AG09319 (cell line): ENCODE measurements at places on chromosomes 3 and 15.

GRCh38 chr3:94961423-94962100 is 898.7 kb downstream of the NSUN3 start:
- no peak for DNase-seq

DNA sequence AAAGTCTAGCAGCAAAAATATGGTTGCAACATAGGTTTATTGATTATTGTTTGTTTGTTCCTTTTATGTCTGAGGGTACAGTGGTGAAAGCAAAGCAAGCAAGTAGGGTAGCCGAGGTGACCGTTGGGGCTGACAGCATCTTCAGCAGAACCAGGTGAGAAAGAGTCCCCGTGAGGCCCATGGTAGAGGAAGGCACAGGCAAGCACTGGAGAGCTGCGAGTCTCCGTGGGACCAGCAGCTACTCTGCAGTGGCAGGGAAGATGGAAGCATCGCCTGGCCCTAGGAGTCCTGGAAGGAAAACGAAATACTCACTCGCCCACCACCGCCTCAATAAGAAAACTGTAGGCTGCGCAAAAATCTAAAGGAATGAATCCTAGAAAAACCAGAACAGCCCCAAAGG is 25.3 kb upstream of the GABRA5 start:
- no peak for DNase-seq

DNA sequence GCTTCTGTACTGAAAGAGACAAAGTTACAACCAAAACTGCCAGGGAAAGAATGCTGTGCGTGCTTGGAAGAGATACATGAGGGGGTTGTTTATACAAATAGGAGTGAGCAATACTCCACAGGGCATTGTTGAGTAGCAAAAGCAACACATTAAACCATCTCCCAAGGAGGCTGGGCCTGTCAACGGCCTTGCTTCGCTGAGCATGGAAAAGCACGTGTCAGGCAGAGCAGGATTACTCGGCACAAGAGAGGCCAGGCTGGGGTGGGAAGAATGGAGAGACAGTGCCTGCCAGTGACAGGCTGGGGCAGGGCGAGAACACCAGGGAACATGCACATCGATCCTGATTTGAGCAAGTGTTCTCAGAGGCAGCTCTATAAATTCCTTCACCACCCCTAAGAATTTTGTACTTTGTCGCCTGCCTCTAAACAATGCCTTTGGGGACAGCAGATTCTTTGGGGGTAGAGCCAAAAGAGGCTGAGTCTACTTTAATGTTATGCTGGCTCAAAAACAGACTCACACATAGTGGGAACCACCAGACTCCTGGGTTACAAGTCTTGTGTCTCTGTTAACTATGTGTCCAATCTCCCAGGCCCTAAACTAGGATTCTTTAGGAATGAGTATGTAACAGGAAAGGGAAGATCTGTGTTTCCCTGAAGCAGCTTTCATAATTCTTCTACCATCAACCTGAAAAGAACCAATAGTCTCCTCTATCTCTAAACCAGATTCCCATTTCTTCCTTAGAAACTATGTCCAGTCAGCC is 67.2 kb downstream of the LIPC start:
- DNase-seq, result peak; percentile 94

DNA sequence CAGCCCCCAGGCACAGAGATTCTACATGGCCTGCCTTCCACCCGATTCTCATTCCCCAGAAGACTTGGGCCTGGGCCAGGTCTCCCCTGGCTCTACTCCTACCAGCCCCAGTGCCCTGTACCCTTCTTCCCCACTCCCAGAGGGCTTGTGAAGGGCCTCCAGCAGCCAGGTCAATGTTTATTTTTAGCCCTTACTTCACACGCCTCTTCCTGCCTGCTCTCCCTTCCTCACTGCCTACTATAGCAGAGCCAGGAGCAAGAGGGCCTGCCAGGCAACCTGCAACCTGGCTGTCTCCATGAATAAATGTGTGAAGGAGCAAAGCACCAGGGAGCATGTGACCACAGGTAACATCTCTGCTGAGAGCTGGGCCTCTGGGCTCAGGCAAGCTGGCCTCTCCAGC is 26.4 kb upstream of the APEH start:
- DNase-seq, result no peak

GRCh38 chr15:27774638-27775037 is 324.5 kb downstream of the OCA2 start:
- no peak for DNase-seq

- DNase-seq, result no peak
Measured at GRCh38 chr15:98939311-98940080, 68.1 kb downstream of the PGPEP1L start.

GRCh38 chr15:70379938-70380883 is 282.5 kb upstream of the TLE3 start:
- no peak for DNase-seq

GRCh38 chr3:183710231-183710630 is 12.6 kb downstream of the YEATS2 start:
- no peak for DNase-seq

GRCh38 chr15:60251300-60252070 is 146.3 kb downstream of the ANXA2 start:
- no peak for DNase-seq

DNA sequence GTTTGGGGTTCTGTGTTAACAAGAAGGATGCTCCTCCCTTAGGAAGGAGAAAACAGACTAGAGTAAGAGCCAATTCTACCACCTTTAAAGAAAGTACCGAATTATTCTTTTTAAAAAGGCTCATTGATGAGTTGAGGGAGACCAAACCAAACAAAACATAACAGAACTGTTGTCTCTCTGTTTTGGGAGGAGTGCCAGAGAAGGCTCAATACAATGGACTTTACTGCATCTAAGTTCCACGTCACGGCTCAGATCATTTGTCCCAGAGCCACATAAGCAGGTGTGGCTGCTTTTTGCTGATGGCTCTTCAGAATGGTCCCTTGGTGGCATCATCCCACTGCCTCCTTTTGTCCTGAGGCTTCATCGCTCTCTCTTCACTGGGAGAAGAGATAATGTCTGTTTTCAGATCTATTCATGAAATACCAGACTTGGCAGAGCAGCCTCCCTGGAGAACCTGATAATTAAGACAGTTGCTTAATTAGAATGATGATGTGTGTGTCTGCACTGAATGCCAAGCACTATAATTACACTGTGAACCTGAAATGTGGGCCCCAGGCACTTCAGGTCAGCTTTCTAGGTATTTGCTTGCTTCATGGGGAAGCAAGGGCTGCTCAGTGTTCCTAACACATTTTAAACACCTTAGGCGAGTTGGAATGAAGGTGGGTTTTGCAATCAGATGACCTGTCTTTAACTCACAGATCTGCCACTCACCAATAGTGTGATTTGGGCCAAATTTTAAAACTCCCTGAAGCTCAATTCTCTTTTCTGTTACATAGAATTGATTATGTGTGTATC is 335.2 kb upstream of the MCTP2 start:
- DNase-seq, result no peak

DNA sequence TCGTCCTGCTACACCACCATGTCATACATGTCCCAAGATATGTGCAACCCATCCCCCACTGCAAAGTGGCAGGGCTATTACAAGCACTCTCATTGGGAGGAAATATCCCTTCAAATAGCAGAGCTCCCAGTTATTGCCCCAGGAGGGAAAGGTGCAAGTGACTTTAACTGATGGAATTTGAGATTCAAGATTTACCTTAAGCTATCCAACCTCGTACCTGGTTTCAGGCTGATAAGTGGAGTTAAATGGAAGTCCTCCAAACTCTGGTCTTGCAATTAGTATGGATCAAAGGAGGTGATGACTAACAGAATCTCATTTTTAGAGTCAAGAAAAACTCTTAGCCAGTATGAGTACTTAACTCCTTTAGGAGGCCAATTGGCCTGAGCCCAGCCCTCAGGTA is 2.1 kb downstream of the SLCO2A1 start:
- DNase-seq, result no peak

DNA sequence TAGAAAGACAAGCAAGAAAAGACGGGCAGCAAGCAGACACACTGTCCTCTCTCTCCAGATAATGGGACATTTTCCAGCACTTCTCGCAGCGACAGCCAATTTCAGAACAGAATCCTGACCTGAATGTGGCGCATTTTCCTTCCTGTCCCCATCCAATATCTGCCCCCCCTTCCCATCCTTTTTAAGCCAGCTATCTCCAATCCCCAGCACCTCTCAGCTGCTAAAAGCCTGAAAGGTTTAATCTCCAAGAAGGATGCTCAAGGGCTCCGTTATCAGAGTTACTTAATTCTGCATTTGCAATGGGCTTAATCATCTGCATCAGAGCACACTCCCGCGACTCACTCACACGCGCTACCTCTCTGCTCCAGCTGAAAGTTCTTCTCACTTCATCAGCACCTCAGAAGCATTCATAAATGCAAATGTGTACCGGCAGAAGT is 50.5 kb downstream of the SRGAP3 start:
- DNase-seq, result no peak

DNA sequence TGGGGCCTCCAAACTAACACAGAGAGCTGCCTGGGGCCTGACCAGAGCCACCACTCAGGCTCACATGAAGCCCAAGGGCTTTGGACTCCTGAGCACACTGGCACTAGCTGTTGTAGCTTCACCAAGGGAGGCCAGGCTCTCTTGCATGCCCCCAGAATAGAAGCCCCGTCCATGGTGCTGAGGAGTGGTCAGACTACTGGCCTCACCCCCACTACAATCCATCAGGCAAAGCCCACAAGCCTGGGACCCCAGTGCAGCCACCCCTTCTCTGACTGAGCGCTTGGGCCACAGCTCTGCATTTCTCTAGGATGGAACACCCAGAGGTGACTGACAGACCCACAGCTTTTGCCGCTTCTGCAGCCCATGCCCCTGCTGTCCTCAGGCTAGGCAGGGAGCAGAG is 180.8 kb downstream of the PYDC2 start:
- no peak for DNase-seq

DNA sequence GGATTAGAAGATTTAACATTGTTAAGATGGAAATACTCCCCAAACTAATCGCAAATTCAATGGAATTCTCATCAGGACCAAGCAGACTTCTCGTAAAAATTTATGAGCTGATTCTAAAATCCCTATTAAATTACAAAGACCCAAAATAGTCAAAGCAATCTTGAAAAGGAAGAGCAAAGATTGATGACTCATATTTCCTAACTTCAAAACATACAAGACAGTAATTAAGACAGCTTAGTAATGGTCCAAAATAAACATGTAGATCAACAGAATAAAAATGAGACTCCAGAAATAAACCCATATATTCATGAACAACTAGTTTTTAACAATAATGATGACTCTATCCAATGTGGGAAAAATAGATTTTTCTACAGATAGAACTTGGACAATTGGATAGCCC is 148.7 kb downstream of the SI start:
- DNase-seq, result no peak

DNA sequence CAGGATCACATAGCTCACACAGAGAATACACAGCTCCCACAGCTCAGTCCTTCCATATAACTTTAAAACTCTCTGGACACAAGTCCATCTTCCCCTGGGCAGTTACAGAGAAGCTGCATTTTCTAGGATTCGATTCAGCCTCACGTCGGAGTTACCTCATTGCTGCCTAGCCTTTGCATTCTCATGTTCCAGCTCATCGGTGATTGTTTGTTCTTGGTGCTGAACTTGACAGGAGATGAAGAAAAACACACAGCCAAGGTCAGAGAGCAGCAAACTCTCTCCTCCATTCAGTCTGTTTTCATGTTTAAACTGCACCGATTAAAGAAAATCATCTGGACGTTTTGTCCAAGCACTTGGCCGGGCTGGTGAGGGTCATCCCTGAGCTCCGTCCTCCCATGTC is 375.5 kb upstream of the CFAP20DC start:
- peak; percentile 25 for DNase-seq

DNA sequence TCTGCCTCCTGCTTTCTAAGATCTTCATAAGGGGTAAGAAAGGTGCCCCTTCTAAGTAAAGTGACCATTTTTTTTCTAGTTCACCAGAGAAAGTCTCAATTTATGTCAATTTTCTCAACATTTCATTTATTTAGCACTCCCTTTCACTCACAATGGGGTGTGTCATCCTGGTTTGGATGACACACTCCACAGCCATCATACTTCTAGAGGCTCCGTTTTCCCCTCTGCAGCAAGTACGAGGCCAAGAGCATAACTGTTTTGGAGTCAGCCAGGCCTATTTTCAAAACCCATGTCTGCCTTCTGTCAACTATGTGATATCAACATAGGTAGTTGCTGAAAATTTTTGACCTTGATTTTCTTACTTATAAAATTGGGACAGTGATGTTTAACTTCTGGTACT is 703.2 kb downstream of the NLGN1 start:
- no peak for DNase-seq

GRCh38 chr15:29871401-29871800 is 49.1 kb upstream of the TJP1 start:
- DNase-seq, result no peak

- DNase-seq, result no peak
Measured at GRCh38 chr3:23859012-23859743, 53.4 kb downstream of the UBE2E1 start.

GRCh38 chr3:52743152-52743551 is 27.6 kb downstream of the NEK4 start:
- DNase-seq, result no peak

DNA sequence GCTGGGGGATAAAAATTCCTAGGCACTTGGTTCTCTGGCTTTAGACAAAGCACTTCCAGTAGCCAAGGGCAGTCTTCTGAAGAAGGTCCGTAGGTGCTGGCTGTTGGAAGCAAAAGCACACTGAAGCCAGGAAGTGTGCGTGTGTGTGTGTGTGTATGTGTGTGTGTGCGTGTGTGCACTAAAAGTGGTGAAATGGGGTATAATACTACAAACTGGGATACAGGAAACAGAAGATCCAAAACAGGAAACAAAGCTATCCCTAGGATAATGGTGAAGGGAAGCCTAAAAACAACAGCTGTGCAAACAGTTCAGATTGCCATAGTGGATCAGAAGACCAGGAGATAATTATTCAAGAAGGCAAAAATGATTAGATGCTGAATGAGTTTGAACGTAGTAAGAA is 103.4 kb downstream of the IL20RB start:
- no peak for DNase-seq

DNA sequence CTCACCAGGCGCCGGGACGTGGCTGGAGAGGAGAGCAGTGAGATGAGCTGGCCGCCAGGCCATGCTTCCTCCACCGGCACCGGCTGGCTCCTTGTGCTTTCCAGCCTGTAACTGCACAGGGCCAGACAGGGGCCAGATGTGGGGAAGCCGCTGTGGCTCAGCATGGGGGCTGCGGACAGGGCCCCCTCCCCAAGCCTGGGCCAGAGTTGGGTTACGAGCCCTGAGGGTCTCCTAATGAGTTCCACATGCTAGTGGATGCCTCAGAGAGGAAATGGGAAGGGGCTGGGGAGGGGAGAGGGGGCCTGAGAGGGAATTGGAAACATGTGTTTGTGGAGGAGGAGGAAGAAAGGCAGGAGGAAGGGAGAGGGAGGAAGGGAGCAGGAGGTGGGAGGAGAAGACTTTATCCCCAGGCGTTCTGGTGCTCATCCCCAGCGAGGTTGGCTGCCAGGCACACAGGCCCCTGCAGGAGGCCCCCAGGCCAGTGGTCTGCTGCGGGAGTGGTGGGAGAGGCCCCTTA is 11.7 kb upstream of the DUSP7 start:
- no peak for DNase-seq
